ENCODE measurements at places on chromosomes 12 and 14. TPM values are rescaled to one million over a fixed set of nuclear protein-coding genes. Genes with fewer than 3 reads are reported as not detected.

- DNase-seq, result no peak
Measured at GRCh38 chr14:68748691-68749090, 44.2 kb downstream of the ZFP36L1 start.

DNA sequence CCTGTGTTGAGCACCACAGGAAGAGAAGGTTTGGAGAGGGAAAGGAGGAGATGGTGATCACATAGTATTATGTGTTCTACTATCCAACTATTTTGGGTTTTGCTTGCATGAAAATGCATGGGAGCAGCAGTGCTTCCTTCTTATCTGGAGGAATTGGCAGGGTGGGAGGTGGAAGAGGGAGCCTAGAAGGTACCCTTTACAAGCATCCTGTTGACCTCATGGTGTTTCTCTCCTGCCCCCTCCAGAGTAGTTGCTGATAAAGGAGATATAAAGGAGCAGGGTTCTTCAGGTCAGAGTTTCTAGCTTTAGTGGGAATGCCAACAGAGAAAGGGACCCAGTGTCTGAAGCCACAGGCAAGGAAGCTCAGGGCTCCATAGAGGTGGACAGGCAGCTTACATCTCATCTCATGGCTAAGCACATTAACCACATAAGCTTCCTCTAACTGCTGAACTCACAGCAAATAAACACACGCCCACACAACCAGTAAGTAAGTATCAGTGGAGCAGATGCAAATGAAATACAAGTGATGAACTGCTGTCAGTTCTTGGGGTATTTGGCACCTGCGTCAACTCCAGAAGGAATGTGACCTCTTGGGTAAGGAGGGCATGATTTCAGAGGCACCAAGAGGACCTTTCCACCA, 174.2 kb upstream of the SLC38A2 start:
- DNase-seq, result no peak

- DNase-seq, result no peak
Measured at GRCh38 chr12:122116707-122117535, 38.4 kb downstream of the MLXIP start.

GRCh38 chr12:44717612-44718011, 158.5 kb downstream of the NELL2 start:
- no peak for DNase-seq

- DNase-seq, result no peak
Measured at GRCh38 chr14:71514941-71515919, 417.0 kb upstream of the RGS6 start.

GRCh38 chr14:35438910-35439713, 34.6 kb upstream of the NFKBIA start:
- no peak for DNase-seq

DNA sequence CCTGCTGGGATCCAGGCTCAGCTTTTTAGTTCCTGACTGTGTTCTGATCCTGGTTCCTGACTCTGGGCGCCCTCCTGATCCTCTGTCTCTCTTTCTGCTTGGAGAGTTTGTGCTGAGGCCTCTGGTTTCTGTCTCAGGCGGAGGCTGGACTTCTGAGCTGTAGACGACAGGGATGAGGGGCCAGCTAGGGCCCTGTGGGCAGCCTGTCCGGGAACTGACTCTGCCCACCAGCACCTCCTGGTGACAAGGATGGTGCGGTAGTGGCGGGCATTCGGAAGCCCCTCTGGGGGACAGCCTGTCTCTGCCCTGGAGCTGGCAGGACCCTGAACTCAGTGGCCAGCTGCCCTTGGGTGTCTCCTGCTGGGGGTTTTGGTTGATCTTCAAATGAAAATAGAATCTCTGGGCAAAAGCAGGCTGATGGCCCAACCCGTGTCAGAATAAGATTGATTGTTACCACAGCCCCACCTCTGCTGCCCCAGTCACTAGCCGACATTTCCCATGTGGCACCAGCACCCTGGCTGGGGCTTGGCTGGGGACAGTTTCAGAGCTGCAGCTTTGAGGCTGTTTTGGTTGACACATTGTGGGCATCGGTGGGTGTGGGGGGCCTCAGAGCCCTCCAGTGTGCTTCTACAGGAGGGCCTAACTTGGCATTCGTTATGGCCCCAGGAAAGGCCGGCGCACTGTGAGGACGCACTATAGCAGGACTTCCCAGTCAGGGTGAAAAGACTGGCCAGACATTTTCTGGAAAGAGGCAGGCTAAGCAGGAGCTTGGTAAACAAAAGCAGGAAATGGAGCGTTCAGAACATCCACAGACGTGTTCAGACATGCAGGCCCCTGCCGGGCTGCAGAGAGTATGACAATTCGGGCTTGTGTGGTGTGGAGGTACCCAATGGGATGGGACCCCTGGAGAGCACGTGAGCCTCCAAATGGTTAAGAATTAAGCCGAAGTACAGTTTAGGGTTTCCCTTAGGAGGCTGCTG, 16.2 kb downstream of the KRT80 start:
- DNase-seq, result no peak

DNA sequence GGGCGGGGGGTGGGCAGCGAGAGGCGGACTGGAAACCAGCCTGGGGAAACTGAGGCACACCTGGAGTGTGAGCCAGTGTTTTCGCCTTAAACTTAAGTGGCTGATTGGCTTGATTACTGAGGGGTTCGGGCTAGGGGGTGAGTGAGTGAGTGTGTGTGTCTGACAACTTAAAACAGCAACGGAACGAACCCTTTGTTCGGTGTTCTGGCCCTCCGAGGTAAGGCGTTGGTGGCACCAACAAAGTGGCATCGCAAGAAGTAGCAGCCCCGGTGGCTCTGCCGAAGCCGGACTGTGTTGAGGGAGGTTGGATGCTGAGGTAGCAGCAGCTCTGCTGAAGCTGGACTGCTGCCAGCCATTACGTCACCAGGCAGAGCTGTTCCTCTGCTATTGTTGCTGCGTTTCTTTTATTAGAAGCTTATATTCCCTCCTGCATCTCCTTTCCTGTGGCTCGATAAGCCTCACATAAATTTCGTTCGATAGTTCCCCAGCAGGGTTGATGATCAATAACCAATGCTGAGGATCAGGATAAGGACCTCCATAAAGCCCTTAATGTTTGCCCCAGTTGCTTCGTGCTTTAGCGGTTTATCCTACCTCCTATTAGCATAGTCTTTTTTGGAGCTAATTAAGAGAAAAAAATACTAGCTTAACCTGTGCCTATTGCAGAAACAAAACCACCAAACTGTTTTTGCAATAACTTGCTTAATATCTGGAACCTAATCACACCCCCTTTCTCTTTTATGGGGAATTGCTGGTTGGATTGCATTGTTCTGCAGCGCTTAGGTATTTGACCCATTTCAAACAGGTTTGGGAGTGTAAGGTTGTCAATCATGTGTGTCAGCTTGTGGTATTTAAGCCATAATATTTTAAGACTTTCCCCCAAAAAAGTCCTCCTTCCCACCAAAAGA, 1.3 kb downstream of the GPR137C start:
- DNase-seq, result peak; percentile 68

DNA sequence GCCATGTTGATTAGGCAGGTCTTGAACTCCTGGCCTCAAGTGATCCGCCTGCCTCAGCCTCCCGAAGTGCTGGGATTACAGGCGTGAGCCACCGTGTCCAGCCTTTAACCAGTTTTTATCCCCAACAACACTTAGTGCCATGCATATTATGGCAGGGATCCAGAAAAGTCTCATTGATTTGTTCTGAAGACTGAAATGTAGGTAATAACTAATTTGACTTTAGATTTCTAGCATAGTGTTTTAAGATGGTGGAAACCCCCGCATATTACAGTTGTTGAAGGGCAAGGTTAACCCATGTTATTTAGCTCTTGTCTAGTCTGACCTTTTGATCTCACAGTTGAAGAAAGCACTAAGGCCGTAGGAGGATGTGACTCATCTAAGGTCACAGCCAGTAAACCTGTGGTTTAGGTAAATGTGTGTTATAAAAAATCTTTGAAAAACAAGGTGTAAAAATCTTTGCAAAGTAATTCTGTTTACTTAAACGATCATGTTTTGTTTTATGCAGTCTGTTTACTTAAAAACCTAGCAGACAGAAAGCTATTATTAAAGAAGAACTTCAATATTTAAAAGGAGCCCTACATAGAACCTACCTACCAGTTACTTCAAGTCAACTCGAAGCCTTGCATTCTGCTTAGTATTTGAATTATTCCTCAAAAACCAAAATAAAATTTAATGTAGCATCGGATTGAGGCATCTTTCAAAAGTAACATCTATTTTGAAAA, 24.8 kb downstream of the BICDL1 start:
- DNase-seq, result no peak

NAV3 gene
- 17.0 TPM for total RNA-seq

GRCh38 chr12:121590476-121591143, 9.8 kb upstream of the KDM2B start:
- no peak for DNase-seq

LTB4R gene
- 4.7 TPM for total RNA-seq

DNA sequence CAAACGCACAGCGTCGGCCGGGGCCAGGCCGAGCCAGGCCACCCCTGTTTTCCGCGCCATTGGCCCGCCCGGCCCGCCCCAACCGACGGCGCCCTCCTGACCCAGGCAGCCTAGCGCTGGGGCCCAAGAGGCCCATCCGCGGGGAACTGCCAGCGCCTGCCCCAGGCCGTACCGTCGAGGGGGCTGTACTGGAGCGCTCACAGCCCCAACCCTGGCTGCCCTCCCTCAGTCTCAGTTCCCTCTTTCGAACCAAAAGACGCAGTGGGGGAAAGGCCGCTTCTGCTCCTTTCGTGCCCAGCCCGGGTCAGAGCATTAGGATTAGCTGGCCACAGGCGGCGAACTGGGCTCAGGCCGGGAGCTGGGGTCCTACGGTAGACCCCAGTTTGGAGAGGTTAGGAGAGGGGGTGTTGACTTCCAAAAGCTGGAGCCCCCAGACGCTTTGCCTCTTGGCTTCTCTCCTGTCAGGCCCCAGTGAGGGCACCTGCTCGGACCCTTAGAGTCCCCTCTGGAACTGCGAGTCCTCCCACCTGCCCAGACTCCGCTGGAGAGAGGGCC, 1.9 kb downstream of the NKX2-1 start:
- no peak for DNase-seq

C14orf119 gene
- 27.5 TPM for total RNA-seq

TMEM229B gene
- total RNA-seq, result 0.21 TPM

DNA sequence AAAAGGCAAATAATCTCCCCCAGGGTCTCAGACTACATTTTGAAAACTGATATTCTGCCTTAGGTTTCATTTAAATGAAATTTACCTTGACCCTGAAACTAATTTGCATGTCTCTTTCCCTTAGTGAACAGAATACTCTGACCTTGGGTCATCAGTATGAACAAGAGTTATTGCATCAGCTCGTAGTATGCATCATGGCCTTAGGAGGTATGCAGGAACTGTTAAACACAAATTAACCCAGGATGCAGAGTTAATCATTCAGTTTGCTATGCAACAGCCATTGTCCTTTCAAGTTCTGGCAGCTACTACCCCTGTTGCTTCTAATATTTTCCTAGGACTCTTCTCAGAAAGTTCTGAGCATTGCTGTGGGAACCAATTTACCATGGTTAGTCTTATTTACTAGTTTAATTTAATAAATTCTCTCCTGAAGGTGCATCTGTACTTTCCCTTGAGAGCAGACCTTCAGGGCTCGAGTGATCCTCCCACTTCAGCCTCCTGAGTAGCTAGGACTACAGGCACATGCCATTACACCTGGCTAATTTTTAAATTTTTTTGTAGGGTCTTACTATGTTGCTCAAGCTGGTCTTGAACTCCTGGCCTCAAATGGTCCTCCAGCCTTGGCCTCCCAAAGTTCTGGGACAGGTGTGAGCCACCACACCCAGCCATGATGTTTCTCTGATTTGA, 126.7 kb downstream of the TTC6 start:
- peak; percentile 73 for DNase-seq

- DNase-seq, result no peak
Measured at GRCh38 chr12:18145924-18146323, 55.9 kb upstream of the RERGL start.

GRCh38 chr12:127742231-127742630, 524.7 kb upstream of the TMEM132C start:
- no peak for DNase-seq

All from kidney epithelial cell (primary cell).